Heart left ventricle (tissue), 16 donors: ENCODE measurements at places on chromosomes 5 and 9. TPM values are rescaled to one million over a fixed set of nuclear protein-coding genes. Genes with fewer than 3 reads are reported as not detected.

DNA sequence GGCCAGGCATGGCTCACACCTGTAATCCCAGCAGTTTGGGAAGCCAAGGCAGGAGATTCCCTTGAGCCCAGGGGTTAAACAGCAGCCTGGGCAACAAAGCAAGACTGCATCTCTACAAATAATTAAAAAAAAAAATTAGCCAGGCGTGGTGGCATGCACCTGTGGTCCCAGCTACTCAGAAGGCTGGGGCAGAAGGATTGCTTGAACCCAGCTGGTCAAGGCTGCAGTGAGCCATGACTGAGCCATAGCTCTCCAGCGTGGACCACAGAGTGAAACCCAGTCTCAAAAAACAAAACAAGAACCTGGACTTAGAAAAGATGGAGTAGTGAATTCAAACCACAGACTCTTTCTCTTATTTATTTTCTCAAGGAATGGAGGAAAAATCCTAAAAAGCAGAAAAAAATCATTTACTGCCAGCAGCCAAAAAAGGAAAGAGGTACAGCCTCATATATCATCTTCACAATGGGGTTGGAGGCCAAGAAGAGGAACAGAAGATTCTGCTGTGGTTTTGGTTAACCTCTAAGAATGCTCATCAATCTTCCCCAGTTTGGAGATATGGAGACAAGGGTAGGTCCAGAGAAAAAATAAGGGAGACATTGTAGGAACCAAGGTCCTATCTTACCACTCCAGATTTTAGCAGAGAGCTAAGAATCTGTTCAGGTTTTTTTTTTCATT, 40.0 kb upstream of the MYO10 start:
- no peaks in the 10 kb centered on the region for H3K36me3 ChIP-seq
- no peak for DNase-seq
- H3K4me3 ChIP-seq = no peak overlapping the region
- no peak overlapping the region for H3K27ac ChIP-seq
- H3K4me1 ChIP-seq = no peaks in the 10 kb centered on the region

DNA sequence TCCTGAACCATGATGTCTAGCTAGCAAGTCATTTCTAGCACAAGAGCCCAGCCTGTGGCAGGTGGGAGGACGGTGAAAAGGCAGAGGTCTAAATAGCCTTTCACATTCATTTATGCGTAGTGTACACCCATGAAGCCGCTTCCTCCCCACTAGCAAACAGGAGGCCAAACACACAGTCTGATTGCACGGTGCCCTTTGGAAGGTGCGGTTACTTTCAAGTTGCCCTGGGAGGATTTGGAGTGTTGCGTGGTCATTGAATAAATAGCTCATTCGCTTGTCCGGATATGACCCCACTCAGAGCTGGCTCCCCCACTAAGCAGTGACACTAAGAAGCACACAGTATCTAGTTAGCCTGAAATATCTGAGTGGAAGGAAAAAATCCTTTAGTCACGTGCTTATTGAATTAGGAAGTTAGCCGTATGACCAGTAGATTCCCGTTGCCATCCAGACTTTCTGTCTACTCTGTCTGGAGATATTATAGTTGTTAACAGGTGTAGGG, 664 bp upstream of the ARSB start:
- DNase-seq = peak; percentile 28
- H3K4me1 ChIP-seq = peaks cover 29% of the 10 kb centered on the region
- H3K36me3 ChIP-seq = no peaks in the 10 kb centered on the region
- H3K4me3 ChIP-seq = peak overlapping the region; percentile 59

DNA sequence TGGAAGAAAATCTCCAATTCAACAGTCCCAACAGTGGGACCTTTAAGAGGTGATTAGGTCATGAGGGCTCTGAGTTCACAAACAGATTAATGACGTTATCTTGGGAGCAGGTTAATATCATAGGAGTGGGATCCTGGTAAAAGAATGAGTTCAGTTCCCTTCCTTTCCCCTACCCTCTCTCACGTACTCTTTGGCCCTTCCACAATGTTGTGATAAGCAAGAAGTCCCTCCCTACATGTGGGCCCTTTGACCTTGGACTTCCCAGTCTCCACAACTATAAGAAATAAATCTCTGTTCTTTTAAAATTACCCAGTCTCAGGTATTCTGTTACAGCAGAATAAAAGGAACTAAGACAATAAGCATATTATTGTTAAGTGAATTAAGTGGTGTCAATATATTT, 37.8 kb downstream of the SLC38A9 start:
- no peak for DNase-seq
- H3K27ac ChIP-seq = no peak overlapping the region
- no peak overlapping the region for H3K4me3 ChIP-seq
- H3K4me1 ChIP-seq = peaks cover 18% of the 10 kb centered on the region
- no peaks in the 10 kb centered on the region for H3K27me3 ChIP-seq
- peaks cover 2% of the 10 kb centered on the region for H3K36me3 ChIP-seq

DNA sequence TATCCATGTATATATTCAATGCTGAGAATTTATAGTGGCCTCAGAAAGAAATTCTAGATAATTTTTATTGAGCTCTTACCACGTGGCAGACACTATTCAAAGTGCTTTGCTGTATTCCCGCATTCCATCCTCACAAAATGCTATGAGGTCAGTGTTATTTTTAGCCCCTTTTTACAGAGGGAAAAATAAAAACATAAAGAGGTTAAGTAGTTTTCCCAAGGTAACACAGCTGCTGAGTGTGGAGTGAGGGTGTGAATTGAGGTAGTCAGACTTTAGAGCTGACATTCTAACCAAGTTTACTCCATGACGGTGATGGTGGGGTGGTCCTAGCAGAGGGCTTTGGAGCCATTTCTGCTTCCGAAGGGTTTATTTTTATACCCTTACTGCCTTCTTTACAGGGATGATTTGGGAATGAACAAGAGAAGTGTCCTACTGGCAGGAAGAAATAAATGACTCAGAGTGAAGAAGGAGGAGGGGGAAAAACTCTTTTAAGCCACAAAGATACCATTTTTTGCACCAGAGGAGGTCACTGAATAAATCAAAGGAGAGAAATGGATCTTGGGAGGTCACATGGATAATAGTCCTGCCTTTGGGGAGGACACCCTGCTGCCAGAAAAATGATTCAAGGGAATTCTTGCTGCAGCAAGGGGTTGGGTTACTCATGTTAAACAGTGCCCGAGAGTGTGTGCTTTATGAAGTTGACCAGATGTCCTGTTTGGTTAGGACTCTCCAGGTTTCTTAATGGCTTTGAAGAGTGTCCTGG, 76.1 kb downstream of the HMHB1 start:
- peak overlapping the region; percentile 46 for H3K27ac ChIP-seq
- no peaks in the 10 kb centered on the region for H3K36me3 ChIP-seq
- H3K27me3 ChIP-seq = no peaks in the 10 kb centered on the region
- H3K4me3 ChIP-seq = no peak overlapping the region
- H3K4me1 ChIP-seq = peaks cover 32% of the 10 kb centered on the region
- no peak for DNase-seq

- H3K36me3 ChIP-seq = no peaks in the 10 kb centered on the region
- no peak overlapping the region for H3K27ac ChIP-seq
- no peak for DNase-seq
- no peaks in the 10 kb centered on the region for H3K27me3 ChIP-seq
- H3K4me1 ChIP-seq = no peaks in the 10 kb centered on the region
Observed at GRCh38 chr5:170006021-170006420, 25.7 kb upstream of the INSYN2B start.

- H3K4me3 ChIP-seq = no peak overlapping the region
- no peak for DNase-seq
- H3K4me1 ChIP-seq = no peaks in the 10 kb centered on the region
- H3K27ac ChIP-seq = no peak overlapping the region
Observed at GRCh38 chr5:79396265-79396664, 117.7 kb downstream of the HOMER1 start.

DNA sequence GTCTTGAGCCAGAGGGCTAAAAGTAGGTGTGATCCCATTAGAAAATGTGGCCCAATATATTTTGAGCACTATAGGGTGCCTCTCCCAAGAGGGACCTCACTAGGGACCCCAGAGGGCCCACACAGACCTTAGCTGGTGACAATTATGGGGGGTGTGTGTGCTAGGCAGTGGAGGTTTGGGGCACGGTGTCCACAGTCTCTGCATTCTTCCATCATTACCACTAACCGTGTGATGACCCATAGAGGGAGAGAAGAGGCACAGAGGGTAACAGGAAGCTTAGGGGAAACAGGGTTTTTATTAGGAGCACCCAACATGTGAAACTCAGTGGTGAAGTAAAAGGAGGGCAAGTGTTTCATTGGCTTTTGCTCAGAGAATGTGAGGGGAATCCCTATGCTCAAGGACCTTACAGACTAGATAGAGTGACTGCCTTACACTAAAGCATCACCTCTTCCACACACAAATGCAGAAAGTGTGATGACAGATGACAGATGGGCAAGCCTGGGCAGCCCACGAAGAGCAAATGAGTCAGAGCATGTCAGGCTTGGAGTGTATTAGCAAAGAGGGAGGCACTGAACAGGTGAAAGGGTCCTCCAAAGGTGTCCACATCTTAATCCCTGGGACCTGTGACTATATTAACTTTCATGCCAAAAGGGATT, 2.5 kb upstream of the ACTL7A start:
- DNase-seq = no peak
- H3K4me3 ChIP-seq = no peak overlapping the region
- H3K4me1 ChIP-seq = no peaks in the 10 kb centered on the region
- no peak overlapping the region for H3K27ac ChIP-seq

ELAVL2 gene
- total RNA-seq = not detected

ANKRD31 gene
- not detected for total RNA-seq

DHX29 gene
- total RNA-seq = 18.4 TPM

PRLR gene
- 0.28 TPM for total RNA-seq

GLDC gene
- 0.53 TPM for total RNA-seq
